ENCODE measurements at places on chromosomes 1 and 21. TPM values are rescaled to one million over a fixed set of nuclear protein-coding genes. Genes with fewer than 3 reads are reported as not detected.

The LEMD1 gene
- not detected for total RNA-seq

The PODN gene
- total RNA-seq: not detected

The TFF2 gene
- total RNA-seq: 0.30 TPM

The AXDND1 gene
- 3.1 TPM for total RNA-seq

The LHX4 gene
- 0.02 TPM for total RNA-seq

The SYNC gene
- 38.2 TPM for total RNA-seq

The SERPINC1 gene
- not detected for total RNA-seq

The SLC44A3 gene
- total RNA-seq: 1.4 TPM

The LCE1A gene
- total RNA-seq: not detected

The ACOT11 gene
- 0.66 TPM for total RNA-seq

The RPE65 gene
- not detected for total RNA-seq

The GCLM gene
- 27.4 TPM for total RNA-seq

The AADACL4 gene
- not detected for total RNA-seq

The SLC30A2 gene
- 1.8 TPM for total RNA-seq

The CD160 gene
- not detected for total RNA-seq
